ENCODE measurements at places on chromosomes 12 and 14.

DNA sequence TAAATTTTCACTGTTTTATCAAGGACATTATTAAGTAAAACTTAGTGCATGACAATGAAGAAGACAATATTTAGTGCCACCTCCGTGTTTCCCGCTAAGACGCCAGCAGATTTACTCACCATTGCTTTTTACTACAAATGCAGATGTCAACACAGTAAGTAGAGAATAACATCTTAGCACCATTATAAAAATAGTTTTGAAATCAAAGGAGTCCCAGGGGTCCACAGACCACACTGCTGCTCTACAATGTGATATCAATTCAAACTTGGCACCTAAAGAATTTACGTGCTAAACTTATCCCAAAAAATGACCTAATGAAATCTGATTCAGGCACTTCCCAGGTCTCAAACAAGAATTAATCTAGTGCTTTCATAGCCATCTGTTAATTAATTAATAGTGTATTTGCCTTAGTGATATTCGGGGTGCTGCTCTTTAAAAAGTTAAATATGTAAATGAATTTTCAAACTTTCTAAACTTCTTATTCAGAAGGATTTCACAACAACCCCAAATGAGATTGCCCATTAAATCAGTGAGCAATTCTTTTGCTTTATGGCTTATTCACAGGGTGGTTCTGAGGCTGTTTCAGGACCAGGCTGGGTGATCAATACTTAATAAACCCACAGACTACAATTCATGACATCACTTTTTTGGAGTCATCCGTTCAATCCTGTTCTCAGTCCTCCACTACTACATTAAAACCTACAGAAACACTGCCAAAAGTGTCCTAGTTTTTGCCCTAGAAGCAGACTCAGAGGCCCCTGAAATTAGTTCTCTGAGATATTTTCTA lies 161.3 kb upstream of the LMNTD1 start:
- no peak for DNase-seq

GRCh38 chr12:87933991-87934390 lies 95.2 kb downstream of the C12orf50 start:
- DNase-seq = no peak

DNA sequence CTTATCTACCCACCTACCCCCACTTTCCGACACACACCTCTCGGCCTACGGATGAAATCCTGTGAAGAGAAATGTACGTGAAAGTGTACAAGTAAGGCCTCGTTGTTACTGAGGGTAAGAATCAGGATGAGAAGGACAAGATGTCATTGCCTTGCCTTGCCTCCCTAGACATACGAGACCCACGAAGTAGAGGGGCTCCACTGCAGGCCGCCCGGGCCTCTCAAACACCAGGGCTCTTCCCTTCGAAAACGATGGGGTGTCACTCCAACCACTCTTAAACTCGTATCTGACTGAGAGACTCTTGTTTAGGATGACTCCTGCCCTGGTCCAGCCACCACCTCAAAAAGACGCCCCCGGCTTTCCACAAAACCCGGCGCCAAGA lies 498 bp downstream of the RACGAP1 start:
- DNase-seq = no peak

- DNase-seq = no peak
These were observed 452 bp downstream of the NGDN start for GRCh38 chr14:23469906-23470403.

DNA sequence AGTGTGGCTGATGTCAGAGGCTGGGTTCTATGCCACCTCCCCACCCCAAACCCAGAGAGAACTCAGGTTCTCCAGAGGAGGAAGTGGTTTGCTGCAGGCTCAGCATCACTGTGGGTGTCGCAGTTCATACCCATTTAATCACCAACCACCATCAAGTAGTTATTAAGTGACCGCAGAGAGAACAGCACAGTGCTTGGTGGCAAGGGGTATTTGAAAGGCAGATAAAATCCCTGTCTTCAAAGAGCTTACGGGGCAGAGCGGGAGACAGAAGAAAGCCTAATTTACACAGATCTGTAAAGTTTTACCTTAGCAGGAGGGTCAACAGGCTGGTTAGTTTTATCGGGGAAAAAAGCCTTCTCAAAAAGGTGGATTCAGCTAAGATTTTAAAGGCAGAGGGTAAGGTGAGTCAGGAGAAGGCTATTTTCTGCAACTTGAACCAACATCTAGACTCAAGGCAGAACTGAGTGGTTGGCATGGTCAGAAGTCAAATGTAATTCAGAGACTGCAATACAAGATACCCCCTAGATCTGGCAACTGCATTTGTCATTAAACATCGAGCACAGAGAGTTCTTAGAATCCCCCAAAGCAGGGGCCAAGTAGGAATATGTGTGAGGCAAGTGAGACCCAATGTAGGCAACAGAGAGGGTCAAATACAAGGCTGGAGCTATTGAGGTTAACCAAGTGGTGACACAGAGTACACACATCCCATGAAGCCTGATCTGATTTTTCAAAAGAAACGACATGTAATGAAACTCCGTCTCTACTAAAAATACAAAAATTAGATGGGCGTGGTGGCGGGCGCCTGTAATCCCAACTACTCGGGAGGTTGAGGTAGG lies 13.2 kb downstream of the PXN start:
- DNase-seq = no peak

- DNase-seq = no peak
These were observed 72.4 kb upstream of the USP44 start for GRCh38 chr12:95623554-95624170.

DNA sequence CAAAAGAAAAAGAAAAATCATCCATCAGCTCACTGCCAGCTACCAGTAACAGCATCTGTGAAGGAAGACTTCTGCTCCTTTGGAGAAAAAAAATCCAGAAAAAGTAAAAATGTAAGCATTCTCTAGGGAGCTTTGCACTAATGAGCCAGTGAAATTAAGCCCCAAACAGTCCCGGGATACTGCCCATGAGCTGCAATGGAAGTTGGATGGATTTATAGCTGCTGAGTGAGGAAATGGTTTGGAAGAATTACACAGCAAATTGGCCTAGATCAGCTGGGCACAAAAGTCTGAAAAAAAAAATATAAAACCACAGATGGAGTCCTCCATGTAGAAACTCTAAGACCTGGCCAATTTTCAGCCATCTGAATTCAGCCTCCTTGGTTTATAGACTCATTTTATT lies 462.9 kb upstream of the USP15 start:
- DNase-seq = no peak

DNA sequence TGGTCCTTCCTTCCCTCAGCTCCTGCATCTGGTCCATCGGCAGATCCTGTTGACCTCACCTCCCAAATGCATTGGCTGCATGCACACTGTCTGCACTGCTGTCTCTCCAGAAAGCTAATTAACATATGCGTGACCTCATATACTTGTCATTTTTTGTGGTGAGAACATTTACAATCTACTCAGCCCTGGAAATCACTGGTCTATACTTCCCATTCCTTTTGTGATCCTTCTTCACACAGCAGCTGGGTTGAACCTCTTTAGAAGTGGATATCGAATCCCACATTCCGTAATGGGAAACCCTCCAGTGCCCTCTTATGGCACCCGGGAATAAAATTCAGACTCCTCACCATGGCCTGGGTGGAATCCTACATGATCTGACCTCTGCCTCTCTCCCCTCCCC lies 45.0 kb downstream of the SMOC1 start:
- DNase-seq = no peak

DNA sequence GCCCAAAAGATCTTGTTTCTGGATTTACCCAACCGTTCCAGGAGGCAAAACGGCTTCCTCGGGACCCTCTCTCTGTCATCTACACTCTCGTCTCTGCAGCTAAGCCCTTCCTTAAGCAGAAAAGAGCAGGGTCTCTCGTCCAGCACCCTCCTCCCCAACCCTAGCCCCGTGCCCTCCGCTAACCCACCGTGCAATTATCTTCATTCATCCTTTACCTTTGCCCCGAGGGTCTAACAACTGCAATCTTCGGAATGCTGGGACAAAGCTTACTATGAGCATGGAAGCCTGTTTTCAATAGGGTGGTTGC lies 276 bp upstream of the BMAL2 start:
- no peak for DNase-seq

DNA sequence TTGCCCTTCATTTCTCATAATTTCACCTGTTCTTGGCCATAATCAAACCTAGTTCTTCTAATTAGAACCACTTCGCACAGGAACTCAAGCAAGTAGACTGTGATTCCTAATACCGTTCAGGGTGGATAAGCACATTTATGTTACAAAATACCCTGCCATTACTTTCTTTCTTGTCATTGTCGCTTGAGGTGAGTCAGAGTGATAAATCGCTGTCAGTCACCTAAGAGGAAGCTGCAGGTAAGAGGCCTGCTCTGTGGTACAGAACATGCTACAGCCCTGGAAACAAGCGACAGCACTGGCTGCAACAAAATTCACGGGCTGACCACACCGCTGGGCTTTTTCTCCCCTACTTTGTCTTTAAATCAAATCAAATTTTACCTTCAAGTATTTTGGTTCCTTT lies 218.2 kb downstream of the ANO6 start:
- DNase-seq = no peak

- DNase-seq = no peak
These were observed 49.2 kb upstream of the MMP17 start for GRCh38 chr12:131779027-131779426.

DNA sequence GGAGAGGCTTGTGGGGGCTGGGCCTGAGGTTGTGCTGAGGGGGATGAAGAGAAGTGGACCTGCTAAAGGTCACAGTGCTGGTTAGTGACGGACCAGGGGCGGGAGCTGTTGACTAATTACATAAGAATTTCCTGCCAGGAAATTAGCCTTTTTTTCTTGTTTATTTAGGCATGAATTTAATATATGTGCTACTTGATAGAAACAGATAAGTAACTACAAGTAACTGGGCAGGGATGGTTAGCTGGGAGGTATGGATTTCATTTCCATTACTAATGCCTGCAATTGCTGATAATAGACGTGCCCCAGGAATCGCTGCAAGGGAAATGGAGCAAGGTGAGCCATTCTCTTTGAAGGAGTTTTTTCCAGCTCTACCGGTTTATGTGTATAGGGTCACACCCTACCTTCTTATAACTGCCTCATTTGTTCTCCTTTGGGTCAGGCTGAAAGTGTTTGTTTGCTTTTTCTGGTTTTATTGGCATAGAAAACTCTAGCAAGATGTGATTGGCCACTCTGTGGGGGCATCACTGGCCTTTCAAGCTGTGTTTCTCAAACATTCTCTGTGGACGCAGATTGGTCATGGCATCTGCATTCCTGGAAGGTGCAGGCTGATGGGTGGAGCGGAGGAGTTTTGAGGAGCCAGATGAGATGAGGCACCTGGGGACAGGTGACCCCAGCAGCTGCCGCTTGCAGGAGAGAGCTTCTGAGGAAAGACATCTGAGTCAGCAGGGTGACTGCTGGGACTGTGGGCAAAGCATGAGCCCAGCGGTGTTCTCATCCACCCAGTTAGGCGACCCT lies 19.0 kb upstream of the GPRC5A start:
- DNase-seq = no peak

DNA sequence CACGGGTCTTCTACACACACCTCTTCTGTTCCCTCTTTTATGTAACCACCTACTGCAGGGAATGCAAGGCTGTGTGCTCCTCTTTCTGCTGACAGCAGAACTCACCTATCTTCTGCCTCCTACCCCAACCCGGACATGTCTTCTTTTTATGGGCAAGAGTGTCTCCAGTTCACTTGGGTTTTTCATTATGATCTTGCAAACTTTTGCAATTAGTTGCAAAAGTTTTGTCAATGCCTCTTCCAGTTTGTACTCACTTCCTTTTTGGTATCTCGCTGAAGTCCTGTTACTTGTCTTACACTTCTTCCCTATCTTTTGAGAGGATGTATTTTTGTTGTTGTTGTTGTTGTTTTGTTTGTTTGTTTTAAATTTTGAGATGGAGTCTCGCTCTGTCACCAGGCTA lies 50.6 kb downstream of the DRAM1 start:
- DNase-seq = no peak

- DNase-seq = no peak
These were observed 233.4 kb downstream of the IPO8 start for GRCh38 chr12:30462249-30462648.

- DNase-seq = no peak
These were observed 37.8 kb downstream of the PRPF40B start for GRCh38 chr12:49661191-49661590.

- no peak for DNase-seq
These were observed 222.5 kb upstream of the DDHD1 start for GRCh38 chr14:53375599-53375998.

DNA sequence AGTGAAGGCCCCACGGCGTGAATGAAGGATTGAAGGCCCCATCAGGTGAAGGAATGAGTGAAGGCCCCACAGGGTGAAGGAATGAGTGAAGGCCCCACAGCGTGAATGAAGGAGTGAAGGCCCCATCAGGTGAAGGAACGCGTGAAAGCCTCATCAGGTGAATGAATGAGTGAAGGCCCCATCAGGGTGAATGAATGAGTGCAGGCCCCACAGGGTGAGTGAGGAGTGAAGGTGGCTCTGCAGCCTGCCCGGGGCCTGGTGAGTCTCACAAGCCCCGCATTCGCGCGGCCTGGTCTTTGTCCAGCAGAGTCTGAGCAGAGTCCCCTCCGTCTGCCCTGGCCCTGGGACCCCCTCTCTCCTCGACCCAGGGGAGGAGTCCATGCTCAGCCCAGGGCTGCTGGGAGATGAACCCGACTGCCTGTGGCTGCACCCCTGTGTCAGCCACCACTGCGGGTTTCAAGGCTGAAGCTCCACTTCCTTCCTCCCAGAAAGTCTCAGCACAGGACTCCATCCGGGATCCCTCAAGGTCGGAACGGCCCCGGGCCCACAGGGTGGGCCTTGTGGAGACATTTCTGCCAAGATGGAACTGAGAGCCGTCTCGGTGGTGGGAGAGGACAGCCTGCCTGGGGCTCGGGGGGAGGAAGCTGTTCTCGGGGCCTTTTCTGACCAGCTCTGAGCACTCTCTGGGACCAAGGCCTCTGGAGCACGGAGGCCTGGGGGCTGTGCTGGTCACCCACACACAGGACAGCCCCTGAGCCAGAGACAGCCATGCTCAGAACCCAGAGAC lies 37.4 kb upstream of the TMEM179 start:
- DNase-seq = no peak

DNA sequence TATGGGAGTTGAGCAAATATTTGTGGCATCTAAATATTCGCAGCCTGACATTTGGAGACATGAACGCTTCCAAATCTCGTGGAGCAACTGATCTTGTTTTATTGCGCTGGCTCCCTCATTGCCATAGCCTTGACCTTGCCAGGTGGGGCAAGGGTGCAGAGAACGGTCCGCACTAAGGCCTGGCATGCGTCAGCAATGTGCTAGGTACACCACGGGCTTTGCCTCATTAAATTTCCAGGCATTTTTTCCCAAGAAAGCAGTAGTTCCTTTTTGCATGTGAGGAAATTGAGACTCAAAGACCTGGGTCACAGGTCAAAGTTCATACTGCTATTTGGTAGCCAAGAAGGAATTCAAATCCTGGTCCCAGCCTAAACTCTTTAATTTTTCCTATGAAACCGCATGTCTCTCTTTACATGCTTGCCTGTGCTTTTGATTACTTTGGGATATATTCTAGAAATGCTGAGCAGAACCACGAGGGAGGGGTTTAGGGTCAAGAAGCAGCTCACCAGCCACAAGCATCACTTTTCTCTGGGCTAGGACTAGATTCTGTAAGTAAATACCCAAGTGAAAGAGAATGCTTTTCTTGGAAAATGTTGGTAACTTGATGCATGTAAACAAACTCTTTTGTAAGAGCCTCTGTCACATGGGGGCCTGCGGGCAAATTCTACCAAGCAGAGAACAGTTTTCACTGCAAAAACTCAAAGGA lies 891.6 kb downstream of the VRK1 start:
- DNase-seq = no peak

- DNase-seq = no peak
These were observed 72.3 kb downstream of the SLC4A8 start for GRCh38 chr12:51496895-51497294.

GRCh38 chr12:47408171-47408871 lies 297.5 kb downstream of the RPAP3 start:
- DNase-seq = no peak
